ENCODE measurements at places on chromosomes 16 and 17. TPM values are rescaled to one million over a fixed set of nuclear protein-coding genes. Genes with fewer than 3 reads are reported as not detected.

Gene HAS3
- total RNA-seq: not detected

Gene ADAMTS18
- total RNA-seq: 0.13 TPM

Gene STAC2
- 0.16 TPM for total RNA-seq

Gene CCL5
- total RNA-seq: 0.11 TPM

Gene TEX14
- 0.10 TPM for total RNA-seq

Gene PRRT2
- total RNA-seq: 0.83 TPM

DNA sequence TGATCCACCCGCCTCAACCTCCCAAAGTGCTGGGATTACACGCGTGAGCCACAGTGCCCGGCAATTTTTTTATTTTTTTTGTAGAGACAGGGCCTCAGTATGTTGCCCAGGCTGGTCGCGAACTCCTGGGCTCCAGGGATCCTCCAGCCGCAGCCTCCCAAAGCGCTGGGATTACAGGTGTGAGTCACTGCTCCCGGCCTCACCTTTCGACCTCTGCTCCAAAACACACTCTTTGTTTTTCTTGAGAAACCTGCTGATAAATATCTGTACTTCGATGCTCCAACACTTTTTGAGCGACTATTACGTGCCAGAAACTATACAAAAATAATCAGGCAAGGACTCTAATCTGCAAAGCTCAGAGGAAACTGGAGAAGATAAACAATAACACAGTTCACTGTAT is 1.0 kb downstream of the MED1 start:
- no peak for DNase-seq

DNA sequence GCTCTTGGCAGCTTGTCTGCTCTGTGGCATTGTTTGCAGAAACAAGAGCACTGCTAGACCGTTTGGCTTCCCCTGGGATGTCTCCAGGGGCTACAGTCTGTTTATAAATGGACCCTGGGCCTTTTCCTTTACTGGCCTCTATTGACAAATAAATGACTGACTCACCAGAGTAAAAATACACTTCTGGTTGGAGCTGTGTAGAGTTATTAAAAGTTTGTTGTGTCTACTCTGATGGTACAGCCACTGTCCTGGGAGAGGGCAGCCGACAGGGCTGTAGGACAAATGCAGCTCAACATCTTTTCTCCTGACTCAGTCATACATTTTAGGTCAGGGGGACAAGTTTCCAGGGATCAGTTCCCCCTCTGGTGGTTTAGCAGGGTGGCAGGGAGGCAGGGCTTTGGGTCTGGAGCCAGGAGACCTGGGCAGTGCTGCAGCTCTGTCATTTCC is 30.0 kb downstream of the FOXL1 start:
- peak; percentile 79 for DNase-seq

GRCh38 chr17:78316867-78317789 is 42.7 kb downstream of the SOCS3 start:
- no peak for DNase-seq

GRCh38 chr16:3584412-3584811 is 7.2 kb upstream of the NLRC3 start:
- no peak for DNase-seq

DNA sequence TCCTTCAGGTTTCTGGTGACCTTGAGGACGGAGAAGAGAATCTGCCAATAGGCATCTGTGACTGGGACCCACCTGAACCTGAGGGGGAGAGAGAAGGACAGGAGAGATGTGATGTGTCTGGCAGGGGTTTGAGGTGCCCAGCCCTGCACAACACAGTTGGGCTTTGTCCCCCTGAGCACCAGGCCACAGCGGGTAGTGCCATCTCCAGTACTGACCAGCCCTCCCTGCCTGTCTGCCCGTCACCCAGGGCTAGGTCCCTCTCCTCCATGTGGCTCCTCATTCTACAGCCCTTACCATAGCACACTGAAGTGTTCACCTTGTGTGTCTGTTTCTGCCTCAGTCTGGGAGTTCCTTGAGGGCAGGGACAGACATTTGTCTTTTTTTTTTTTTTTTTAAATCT is 30.8 kb downstream of the NLRP1 start:
- no peak for DNase-seq

DNA sequence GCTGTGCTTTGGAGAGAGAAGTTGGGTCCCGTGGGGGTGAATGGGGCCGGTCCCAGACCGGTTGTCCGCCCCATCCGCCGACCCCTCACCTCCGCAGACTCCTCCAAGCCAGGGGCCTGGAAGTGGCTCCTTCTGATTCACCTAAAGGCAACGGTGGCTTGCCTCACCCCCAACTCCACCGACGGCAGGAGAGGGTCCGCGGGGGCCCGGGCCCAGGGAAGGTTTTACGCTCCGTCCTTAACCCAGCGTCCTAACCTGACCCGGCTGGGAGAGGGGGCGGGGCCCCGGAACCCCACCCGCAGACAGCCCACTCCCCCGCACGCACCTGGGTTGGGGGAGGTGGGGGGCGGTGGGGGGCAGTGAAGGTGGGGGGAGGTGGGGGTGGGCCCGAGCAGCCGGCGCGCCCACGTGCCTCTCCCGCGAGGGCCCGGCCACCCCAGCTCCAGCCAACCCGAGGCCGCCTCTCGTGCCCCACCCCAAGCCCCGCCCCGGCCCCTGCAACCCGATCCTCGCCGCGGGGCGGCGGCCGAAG is 12.7 kb upstream of the CD300A start:
- no peak for DNase-seq

- DNase-seq: no peak
Measured at GRCh38 chr16:86087896-86088230, 188.9 kb downstream of the IRF8 start.

GRCh38 chr16:12311877-12312276 is 335.3 kb downstream of the SNX29 start:
- DNase-seq: no peak

Measured in myocyte (in vitro differentiated cells).